ENCODE measurements at places on chromosomes 5 and 9.

- DNase-seq, result no peak
Measured at GRCh38 chr5:124637011-124637410, 109.4 kb downstream of the ZNF608 start.

DNA sequence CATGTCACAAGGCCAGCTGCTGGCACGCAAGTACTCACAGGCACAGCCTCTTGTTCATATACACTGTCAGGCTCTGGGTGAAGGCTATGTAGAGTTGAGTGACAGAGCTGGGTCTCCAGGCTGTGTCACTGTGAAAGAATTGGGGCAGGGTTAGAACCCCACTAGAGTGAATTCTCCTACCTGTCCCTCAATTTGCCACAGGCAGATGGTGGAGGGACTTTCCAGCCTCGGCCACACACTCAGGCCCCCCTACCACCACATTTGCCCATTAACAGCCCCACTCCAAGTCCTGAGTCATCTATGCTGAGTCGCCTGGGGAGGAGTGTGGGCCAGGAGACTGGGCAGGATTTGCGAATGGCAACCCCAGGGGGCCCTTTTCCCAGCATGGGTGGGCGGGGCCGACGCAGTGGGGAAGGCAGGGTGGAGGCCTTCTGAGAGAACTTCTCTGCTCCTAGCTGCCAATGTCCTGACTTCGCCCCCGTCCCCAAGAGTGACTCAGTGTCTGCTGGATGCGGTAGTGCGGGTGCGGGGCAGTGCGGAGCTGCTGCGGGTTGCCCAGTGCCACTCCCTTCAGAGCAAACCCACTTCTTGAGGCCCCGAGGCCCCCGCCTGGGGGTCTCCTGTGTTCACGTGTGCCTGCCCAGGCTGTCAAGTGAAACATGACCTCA, 50.3 kb upstream of the PSD2 start:
- no peak for DNase-seq

DNA sequence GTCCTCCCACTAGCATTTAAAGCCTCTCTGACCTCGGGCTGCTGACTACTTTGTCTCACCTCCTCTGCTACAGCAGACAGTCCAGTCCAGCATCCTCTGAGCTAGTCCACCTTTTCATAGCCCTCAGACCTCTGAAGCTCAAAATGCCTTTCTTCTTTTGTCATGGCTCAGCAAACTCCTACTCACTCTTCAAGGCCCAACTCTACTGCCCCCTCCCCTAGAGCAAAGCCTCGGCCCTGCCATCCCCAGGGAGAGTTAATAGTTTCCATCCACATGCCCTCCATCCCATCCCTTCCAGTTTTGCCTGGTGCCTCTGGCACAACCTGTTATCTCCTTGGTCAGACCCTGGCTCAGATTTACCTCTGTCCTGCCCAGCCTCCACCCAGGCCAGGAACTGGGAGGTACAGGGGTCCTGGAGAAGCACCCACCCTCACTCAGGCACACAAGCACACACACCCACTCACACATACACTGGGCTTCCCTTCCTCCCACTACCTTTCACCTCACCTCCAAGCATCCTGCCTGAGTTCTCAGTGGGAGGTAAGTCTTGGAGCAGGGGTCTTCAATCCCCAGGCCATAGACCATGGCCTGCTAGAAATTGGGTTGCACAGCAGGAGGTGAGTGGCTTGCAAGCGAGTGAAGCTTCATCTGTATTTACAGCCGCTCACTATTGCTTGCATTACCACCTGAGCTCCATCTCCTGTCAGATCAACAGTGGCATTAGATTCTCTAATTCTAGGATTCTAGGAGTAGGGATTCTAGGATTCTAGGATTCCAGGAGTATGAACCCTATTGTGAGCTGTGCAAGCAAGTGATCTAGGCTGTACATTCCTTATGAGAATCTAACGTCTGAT, 18.1 kb downstream of the PDLIM4 start:
- DNase-seq, result no peak

GRCh38 chr5:138472353-138472752, 7.1 kb downstream of the EGR1 start:
- no peak for DNase-seq

DNA sequence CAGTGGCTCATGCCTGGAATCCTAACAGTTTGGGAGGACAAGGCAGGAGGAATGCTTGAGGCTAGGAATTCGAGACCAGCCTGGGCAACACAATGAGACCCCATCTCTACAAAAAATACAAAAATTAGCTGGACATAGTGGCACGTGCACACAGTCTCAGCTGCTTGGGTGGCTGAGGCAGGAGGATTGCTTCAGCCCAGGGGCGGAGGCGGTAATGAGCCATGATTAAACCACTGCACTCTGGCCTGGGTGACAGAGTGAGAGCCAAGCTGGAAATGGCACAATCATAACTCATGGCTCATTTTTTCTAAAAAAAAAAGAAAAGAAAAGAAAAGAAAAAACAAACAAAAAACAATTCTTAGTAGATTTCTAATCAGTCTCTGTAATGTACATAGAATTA, 446.2 kb downstream of the ELAVL2 start:
- no peak for DNase-seq

- no peak for DNase-seq
Measured at GRCh38 chr5:96785326-96786109, 22.2 kb downstream of the ERAP1 start.

GRCh38 chr5:37121465-37121864, 127.7 kb downstream of the CPLANE1 start:
- DNase-seq, result no peak

All from GM13977 (cell line).